ENCODE measurements at places on chromosomes 1 and 21.

DNA sequence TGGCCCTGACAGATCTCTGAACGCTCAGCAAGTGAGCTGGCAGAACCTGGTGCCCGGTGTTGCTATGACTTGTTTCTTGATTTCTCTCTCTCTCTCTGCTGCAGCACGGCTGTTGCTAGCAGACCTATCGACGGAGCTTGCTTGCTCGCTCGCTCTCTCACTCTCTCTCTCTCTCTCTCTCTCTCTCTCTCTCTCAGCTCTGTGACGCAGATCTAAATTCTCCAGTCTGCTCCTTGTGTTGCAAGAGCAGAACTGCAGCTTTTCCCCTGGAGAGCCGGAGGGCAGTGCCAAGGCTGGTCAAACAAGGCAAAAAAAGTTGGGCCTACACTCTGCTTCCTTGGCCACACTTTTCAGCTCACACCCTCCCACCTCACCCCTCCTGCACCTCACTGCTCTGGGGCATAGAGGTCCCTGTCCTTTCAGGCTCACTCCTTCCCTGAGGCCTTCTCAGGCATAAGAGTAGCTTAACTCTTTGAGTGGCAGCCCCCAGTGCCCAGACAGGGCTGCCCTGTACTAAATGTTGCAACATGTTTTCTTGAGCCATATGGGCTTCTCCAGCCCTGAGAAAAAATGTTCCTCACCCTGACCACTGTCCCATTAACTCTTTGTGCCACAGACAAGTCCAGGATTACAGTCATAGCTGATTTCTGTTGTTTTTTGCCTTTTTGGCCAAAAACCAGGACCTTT is 72.2 kb downstream of the CD46 start:
- no peak overlapping the region for H3K4me3 ChIP-seq
- H3K27ac ChIP-seq: peak overlapping the region; percentile 82
- no peaks in the 10 kb centered on the region for H3K36me3 ChIP-seq
- H3K27me3 ChIP-seq: no peaks in the 10 kb centered on the region

DNA sequence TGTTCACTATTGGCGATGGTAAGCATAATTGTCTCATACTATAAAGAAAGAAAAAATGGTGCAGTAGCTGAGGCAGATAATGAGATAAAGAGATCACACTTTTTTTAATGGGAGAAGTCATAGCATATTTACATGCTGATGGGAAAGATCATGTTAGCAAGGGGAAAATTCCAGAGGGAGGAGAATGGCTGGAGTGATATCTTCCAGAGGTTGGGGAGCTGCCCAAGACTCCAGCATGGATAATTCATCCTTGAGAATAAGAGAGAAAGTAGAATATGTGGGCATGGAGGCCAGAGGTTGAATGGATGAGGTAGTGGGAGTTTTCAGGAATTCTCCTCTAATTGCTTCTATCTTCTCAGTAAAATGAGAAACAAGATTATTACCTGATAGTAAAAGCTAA is 45.8 kb upstream of the RGS1 start:
- no peaks in the 10 kb centered on the region for H3K27me3 ChIP-seq
- no peaks in the 10 kb centered on the region for H3K36me3 ChIP-seq
- H3K4me1 ChIP-seq: no peaks in the 10 kb centered on the region
- H3K27ac ChIP-seq: no peak overlapping the region

- no peak overlapping the region for H3K27ac ChIP-seq
- H3K27me3 ChIP-seq: no peaks in the 10 kb centered on the region
- no peak for DNase-seq
- no peaks in the 10 kb centered on the region for H3K4me1 ChIP-seq
- H3K4me3 ChIP-seq: no peak overlapping the region
- H3K36me3 ChIP-seq: peaks cover 63% of the 10 kb centered on the region
These were observed 9.6 kb downstream of the TMCO1 start for GRCh38 chr1:165759095-165759494.

DNA sequence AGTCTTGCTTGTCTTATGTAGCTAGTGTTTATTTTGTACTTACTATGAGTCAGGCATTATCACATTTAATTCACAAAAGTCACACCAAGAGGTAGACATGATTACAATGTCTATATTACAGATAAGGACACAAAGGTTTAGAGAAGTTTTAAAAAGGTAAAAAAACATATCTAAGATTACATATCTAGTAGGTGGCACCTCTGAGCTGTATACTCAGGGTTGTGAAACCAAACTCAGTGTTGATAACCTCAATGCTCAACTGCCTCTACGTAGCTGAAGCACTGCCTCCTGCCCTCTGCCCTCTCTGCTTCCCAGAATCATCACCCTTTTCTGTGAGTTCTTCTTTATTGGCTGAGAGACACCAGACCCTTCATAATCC is 431.3 kb downstream of the DISC1 start:
- no peak overlapping the region for H3K4me3 ChIP-seq
- no peaks in the 10 kb centered on the region for H3K36me3 ChIP-seq
- no peaks in the 10 kb centered on the region for H3K4me1 ChIP-seq

DNA sequence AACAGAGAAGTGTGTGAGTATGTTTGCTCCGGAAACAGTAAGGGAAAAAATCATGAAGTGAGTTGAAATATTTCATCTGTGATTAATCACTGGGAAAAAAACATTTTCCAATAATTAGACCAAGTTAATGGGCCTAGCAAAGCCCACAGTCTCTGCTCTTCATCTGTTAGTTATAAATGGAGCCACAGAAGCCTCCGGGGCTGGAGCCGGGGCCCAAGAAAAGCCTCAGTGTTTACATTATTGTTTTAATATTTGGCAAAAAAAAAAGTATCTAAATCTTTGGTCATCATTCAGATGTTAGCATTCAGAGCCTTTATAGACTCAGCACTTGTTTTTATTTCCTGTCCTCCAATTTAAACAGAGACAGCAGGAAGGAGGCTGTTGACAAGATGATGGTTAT is 115.0 kb downstream of the UBE2U start:
- no peaks in the 10 kb centered on the region for H3K27me3 ChIP-seq
- no peak overlapping the region for H3K4me3 ChIP-seq
- no peak for DNase-seq
- H3K27ac ChIP-seq: no peak overlapping the region

DNA sequence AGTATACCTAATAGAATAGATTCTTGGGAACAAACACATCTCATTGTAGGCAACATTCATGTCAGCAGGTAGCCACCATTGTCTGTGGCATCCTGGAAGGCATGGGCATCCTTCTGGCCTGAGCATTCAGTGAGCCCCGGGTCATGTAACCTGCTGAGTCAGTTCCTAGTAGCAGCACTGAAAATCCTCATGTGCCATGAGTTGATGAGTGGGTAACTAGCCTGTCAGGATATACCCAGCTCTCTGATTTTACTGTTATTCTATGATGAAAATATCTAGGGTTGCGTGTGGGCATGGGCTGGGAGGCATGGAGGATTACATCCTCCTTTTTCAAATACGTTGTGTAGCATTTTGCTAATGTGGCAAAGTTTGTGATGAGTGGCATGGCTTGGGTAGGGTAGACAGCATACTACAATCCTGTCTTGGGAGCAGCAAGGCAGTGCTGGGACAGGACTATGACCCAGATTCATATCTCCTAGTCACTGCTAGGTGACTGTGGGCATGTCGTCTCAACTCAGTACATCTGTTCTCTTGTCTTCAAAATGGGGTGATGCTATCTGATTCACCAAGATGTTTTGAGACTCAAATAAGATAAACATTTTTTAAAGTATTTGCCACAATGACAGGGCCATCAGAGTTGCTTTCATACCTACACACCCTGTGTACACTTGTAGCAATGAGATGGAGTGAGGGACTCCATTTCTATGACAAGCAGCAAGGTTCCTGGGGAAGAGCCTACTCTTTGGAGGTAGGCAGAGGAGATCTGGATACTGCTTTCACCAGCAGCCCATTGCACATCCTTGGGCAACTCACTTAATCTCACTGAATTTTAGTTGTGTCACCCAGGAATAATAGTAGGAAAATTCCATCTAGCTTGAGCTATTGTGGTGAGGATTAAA is 62.5 kb downstream of the CD58 start:
- peaks cover 27% of the 10 kb centered on the region for H3K4me1 ChIP-seq
- DNase-seq: no peak

DNA sequence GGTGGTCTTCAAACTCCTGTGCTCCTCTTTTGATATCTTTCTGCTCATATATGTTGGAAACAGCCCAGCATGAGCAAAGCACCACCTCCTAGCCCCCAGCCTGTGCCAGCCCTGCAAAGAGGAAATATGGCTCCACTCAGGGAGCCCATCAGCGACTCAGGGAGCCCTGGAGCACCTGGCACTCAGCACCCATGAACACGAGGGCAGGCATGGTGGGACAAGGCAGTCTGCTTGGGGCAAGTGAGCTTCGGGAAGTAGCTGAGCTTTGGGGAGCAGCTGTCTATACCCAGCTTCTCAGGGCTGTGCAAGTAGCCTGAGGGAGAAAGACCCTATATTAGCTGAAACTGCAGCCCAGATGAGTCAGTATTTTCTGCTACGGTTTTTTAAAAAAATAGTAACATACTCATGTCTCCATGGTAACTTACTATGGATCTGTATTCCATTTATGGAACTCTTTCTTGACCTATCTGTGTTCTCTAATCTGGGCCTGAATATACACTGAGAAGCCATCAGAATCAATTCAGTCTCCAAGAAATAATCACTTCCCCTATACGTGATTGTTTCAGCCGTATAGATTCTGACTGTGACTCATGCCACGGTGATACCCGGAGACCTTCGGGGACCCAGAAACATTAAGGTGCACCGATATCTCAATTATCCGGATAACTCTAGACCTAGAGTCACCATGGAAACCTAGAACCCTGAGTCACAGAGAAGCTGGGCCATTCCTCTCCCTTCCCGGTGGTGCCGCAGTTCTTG is 1.5 kb upstream of the ETS2 start:
- no peak overlapping the region for H3K4me3 ChIP-seq
- peaks cover 16% of the 10 kb centered on the region for H3K36me3 ChIP-seq
- H3K27ac ChIP-seq: no peak overlapping the region
- H3K27me3 ChIP-seq: no peaks in the 10 kb centered on the region

DNA sequence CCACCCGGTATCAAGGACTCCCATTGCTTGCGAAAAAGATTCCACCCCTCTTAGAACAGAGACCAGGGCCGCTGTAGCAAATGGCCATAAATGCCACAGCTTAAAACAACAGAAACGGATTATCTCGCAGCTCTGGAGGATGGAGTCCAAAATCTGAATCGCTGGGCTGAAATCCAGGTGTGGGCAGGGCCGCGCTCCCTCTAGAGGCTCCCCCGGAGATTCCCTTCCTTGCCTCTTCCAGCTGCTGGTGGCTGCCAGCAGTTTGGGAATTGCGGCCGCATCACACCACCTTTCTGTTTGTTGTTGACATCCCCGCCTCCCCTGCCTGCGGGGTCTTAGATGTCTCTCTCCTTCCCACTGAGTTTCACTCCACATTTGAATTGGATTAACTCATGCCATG is 15.6 kb downstream of the PDE9A start:
- DNase-seq: no peak
- no peaks in the 10 kb centered on the region for H3K36me3 ChIP-seq
- peaks cover 20% of the 10 kb centered on the region for H3K4me1 ChIP-seq
- H3K27me3 ChIP-seq: peaks cover 57% of the 10 kb centered on the region

GRCh38 chr21:34075760-34076660 is 2.6 kb downstream of the MRPS6 start:
- peaks cover 9% of the 10 kb centered on the region for H3K4me1 ChIP-seq
- H3K4me3 ChIP-seq: no peak overlapping the region
- no peak for DNase-seq
- no peak overlapping the region for H3K27ac ChIP-seq
- no peaks in the 10 kb centered on the region for H3K27me3 ChIP-seq

DNA sequence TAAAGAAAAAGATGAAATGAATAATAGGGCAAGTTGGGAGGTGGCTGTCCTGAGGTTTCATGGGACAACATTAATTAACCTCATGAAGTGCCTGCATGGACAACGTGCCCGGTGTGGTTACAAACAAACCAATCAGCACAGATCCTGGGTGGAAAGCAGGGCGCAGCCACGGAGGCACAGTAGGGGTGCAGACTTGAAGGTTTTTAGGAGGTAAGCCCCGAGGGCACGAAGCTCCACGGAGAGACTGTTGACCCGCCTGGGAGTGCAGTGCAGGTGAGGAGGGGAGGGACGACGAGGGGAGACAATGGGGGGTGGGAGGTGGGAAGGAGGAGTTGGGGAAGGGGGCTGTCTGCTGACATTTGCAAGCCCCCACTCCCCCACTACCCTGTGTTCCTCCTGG is 2.3 kb upstream of the RIPK4 start:
- no peak overlapping the region for H3K27ac ChIP-seq
- no peak overlapping the region for H3K4me3 ChIP-seq
- H3K27me3 ChIP-seq: peaks cover 68% of the 10 kb centered on the region

GRCh38 chr1:195958131-195958530 is 650.1 kb downstream of the KCNT2 start:
- no peaks in the 10 kb centered on the region for H3K4me1 ChIP-seq
- no peaks in the 10 kb centered on the region for H3K36me3 ChIP-seq
- DNase-seq: no peak
- no peaks in the 10 kb centered on the region for H3K27me3 ChIP-seq

GRCh38 chr1:92728697-92729096 is 56.2 kb downstream of the EVI5 start:
- DNase-seq: no peak
- no peaks in the 10 kb centered on the region for H3K27me3 ChIP-seq
- H3K4me1 ChIP-seq: no peaks in the 10 kb centered on the region
- no peak overlapping the region for H3K4me3 ChIP-seq
- H3K27ac ChIP-seq: no peak overlapping the region
- H3K36me3 ChIP-seq: peaks cover 6% of the 10 kb centered on the region

GRCh38 chr1:2560299-2561073 is 4.3 kb downstream of the TNFRSF14 start:
- H3K27ac ChIP-seq: no peak overlapping the region
- no peaks in the 10 kb centered on the region for H3K36me3 ChIP-seq
- DNase-seq: no peak
- peaks cover 24% of the 10 kb centered on the region for H3K27me3 ChIP-seq
- H3K4me3 ChIP-seq: no peak overlapping the region
- H3K4me1 ChIP-seq: peaks cover 23% of the 10 kb centered on the region

DNA sequence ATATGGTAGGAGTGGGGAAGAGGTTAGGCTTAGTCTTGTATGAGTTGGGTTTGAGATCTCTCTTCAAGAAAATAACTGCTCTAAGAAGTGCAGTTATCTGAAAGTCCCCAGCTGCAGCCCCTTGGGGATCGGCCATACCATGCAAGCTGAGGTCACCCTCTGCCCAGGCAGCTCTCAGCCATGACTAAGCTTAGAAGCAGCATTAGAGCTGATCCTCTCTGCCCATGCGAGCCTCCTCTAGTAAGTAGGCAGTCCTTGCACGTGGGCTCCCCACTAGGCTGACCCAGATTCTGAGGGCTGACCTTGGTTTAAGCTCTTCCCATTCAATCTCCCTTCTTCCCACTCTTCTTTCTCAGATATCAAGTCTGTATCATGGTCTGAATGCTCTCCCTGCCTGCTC is 121.0 kb upstream of the UBE2U start:
- H3K27ac ChIP-seq: no peak overlapping the region
- no peaks in the 10 kb centered on the region for H3K27me3 ChIP-seq
- no peaks in the 10 kb centered on the region for H3K4me1 ChIP-seq

Measured in K562 (cell line).